ENCODE measurements at places on chromosomes 2 and 18.

DNA sequence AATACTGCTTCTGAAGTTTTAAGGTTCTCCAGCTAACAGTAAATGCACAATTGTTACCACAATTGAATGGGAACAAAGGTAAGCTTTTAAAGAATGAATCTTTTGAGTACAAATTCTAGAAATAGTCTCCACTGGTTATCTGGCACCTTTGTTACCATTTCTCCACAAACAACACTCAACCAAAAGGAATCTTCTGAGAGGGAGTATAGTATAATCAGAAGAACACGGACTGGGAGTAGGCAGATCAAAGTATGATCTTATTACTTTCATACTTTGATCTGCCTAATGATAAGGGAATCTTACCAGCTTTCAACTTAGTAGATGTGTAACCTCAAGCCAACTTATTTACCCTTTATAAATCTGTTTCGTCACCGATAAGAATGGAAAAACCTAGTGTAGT lies 1.4 kb downstream of the CEP76 start:
- DNase-seq, result no peak

GRCh38 chr2:162125138-162125537 lies 26.9 kb downstream of the GCG start:
- DNase-seq, result no peak

DNA sequence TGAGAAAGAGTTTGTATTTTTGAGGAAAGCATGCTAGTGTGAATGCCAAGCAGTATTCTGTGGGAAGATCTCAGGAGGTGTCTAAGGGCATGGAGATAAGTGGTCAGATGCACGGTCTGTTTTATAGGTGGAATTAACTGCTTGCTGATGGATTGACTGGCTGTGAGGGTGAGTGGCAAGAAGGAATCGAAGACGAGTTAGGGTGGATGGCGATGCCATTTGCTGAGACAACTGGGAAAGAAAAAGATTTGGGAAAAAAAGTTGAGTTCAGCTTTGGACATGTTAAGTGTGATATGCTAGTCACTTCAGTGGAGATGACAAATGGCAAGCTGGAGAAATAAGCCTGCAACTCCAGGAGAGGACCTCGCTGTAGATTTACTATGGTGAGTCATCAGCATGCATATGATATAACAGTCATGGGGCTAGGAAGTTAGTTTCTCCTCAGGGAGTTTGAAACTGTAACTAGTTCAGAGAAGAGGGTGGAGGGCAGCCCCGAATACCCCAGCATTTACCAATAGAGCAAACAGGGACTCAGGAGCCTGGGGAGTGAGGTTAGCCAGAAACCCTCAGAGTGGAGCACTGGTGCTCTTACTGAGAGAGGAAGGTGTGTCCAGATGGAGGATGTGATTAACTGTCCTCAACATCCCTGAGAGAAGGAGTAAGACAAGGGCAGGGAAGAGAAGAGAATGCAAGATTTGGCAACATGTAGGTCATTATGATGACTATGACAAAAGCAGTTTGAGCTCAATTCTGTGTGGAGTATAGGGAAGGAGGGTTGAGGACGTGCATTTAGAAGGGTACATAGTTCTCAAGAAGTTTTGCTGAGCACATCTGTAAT lies 2.0 kb upstream of the HK2 start:
- peak; percentile 23 for DNase-seq

DNA sequence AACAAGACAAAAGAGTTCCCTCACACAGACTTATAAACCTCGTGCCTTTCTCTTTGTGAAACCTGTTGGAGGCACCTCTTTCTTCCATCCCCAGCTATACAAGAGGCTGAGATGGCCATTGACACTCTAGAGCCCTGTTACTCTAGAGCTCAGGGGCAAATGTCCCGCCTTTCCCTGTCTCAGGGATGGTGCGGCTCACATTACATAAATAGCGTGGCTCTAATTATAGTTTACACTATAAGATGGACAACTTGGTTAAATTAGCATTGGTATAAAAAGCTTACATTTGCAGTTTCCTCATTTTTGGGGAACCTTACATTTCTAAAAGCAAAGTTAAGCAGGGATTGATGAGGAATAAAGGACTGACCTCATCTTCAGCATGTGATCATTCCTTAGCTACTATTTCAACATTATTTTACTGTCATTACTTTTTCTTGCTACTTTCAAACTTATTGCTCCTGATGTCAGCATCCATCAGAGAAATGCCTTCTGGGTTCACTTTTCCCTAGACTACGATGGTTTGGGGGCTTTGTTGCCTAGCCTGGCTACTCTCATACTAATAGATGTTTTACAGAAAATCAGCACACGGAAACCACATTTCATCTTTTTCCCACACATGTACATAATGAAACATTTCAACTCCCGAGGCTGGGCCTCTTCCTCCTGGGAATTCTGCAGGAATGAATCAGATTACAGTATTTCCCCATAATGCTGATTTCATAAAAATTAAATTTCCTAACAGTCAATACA lies 40.4 kb downstream of the FTCDNL1 start:
- DNase-seq, result no peak

DNA sequence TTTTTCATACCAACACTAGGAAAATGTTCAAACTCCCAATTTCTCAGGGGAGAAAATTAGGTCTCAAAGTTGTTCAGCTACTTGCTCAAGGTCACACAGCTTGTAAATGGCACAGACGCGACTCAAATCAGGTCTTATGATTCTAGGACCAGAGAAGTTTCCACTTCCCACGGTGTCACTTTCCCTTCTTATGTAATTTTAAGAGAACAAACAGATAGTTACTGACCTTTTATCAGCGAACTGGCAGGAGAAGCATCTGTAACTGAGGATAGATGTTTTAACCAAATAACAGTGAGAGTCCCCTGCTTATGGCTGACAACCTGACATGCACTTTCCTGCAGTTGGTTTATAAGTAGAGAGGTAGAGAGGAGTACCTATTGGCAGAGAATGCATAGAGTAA lies 2.1 kb upstream of the KCNJ3 start:
- no peak for DNase-seq

DNA sequence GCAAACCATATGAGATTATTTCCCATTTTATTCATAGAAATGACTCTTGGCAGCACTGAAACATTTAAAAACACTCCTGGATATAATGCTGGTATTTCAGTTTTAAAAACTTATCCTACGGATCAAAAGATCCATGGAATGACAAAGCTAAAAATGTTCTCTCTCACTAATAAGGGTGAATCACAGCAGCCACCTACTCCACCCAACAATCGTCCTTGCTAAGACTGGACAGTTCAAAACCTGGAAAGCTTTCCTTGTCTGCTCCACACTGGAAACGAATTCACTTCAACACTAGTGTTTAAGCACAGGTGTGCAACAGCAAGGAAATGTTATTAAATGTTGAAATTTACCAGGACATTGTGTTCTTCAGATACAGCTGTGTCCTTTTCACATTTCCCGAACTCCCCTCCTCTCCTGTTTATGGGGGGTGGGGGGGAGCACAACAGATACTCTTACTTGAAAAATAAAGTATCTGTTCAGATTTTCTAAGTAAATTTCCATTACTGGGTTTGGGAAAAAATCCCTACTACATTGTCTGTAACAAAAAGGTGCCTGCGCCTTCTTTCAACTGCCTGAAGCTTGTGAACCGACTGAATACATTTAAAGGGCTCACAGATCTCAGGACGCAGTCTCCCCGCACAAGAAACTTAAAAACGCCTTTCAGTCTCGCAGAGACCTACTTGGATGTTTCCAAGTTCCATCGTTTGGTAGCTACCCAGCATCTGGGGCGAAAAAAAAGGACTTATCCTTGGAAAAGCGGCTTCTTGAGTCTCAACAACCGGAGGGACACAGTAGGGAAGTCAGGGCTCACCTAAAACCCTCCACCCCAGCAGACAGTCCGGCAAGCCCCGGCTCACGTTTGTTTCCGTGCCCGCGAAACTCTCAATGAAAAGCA lies 1.3 kb downstream of the YWHAQ start:
- peak; percentile 35 for DNase-seq

DNA sequence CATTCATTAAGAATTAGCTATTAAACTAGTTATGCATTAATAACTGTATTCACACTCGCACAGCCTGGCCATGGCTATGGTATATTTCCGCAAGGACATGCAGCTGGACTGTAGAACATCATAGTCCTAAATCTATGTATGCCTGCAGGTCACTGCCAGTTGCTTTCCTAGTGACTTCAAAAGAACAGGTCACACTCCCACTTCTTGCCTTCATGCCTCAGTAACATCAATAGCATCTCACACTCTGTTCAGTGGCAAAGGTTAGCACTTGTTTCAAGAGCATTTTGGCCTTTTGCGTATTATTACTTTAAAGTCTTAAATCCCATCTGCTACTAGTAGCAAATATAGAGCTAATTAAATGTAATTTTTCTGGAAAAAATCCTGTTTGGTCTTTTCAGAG lies 131.4 kb upstream of the DCC start:
- DNase-seq, result no peak

DNA sequence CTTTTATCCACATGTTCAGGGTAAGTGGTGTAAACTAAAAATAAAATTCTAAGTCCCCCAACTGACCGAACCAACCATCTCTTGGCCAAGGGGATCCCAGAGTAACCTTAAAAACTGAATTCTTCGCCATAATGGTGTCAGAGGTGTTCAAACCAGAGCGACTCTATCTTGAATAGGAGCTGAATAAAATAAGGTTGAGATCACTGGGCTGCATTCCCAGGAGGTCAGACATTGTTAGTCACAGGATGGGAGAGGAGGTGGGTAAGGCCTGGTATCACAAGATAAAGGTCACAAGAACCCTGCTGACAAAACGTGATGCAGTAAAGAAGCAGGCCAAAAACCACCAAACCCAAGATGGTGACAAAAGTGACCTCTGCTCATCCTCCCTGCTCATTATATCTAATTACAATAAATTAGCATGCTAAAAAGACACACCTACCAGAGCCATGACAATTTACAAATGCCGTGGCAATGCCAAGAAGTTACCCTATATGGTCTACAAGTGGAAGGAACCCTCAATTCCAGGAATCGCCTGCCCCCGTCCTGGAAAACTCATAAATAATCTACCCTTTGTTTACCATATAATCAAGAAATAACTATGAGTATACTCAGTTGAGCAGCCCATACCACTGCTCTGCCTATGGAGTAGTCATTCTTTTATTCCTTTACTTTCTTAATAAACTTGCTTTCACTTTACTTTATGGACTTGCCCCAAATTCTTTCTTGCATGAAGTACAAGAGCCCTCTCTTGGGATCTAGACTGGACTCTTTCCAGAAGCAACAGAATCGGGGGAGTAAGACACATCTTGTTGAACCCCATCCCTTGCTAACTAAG lies 302.4 kb downstream of the STK39 start:
- DNase-seq, result peak; percentile 19

GRCh38 chr2:227856697-227857096 lies 14.7 kb upstream of the DAW1 start:
- DNase-seq, result no peak

- DNase-seq, result no peak
Measured at GRCh38 chr2:240089306-240089705, 36.0 kb upstream of the OR6B3 start.

- no peak for DNase-seq
Measured at GRCh38 chr2:173457366-173457765, 102.7 kb downstream of the CDCA7 start.

DNA sequence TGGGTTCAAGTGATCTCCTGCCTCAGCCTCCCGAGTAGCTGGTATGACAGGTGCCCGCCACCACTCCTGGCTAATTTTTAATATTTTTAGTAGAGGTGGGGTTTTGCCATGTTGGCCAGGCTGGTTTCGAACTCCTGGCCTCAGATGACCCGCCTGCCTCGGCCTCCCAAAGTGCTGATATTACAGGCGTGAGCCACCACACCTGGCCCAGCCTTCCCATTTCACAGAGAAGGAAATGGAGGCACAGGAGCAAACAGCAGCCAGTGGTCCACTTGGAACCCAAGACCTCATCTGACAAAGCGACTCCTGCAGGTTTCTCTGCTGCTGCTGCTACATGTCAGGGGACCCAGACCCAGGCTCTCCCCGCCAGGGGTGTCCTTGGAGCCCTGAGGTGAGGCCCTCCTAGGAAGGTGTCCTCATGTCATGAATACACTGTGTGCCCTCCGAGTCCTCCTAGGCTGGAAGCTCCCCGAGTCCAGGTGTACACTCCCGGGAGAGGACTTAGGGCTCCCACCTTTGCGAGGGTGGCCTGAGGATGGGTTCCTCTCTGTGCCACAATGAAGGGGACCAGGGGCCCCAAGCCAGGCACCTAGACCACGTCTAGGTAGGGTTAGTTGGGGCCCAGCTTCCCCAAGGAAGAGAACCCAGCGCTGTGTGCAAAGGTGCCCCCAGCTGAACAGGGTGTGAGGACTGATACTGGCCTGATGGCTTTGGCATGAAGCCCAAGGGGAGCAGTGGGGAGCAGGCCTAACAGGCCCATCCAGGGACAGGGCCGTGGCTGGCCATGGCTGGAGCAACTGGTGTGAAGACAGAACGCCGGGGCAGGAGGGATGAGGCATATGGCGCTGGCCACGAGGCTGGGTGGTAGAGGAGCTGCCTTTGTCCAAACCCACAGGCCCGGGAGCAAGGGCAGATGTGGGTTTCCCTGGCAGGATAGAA lies 56.1 kb downstream of the HS6ST1 start:
- no peak for DNase-seq

DNA sequence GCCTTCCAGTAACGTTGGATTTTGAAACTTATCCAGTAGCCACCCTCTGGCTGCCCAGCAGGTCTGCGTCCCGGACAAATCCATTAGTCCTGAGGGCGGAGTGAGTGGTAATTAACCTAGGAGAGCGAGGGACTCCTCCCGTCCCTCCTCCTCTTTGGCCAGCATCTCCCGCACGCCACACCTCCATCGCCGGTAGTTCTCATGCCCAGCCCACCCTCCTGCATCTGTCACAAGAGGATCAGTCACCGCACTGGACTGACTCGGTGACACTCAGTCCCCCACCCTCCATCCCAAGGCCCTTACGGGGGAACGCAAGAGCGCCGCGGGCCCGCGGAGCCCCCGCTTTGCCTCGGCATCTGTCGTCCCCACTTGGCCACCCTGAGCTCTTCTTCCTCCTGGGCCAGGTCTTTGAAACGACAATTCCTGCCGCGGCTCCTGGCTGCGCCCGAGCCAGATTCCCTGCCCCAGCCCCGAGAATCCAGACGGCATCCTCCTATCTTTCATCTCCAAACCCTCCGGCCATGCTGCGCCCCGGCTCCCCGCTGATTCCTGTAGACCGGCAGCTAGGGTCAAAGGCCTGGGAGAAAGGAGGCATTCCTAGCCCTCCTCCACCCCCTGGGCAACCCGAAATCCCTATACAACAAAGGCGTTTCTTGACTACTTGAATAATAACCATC lies 77.5 kb downstream of the EIF2AK3 start:
- peak; percentile 23 for DNase-seq
